NCI-H1694 (cell line): ENCODE measurements at places on chromosomes 3 and 15.

DNA sequence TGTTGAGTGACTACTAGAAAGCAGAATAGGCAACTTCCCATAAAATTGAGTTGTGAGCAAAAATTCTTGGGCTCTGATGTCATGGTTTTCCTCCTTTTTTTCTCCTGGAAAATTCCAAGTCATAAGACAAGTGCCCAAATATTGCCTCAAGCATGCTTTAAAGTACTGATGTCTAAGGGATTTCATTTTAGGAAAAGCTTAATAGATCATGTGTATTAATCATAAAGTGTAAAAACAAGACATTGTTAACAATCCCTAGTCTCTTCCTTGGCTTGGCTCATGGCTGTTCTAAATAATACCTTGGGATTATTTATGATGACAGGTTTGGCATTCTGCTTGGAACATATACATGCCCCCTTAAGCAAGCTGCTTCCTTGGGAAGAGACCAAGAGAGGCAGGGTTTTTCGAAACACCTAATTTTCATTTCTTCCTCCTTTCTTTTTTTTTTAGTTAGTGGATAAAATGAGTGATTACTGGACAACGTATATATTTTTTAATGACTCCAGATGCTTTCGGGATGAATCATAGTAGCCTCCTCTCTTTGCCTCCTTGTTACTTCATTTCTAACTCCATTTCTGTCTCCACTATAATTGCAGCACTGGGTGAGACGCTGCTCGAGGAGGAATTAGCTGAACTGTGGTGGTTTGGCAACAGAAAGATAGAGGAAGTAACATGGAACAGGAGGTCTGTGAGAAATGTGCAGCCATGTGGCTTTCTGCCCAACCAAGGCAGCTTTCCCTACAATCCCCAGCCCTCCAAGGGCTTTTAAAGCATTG is 104.9 kb downstream of the TPRG1 start:
- peak; percentile 17 for DNase-seq

DNA sequence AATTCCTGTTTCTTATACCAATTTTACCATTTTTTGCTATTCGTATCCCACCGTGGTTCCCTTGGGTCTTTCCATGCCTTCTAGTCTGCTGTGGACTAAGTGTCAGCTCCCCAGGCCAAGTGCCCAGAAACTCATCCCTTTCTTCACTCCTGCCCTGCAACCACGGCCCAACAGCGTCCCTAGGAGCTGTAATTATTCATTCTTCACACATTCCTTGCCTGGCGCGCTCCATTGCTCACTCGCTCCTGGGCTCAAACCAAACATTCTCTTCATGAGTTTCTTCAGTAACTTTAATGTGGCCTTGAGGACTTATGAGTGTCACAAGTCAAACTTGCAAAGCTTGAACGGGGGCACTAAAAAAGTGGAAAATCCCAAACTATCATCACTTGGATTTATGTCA is 15.7 kb downstream of the GABRB3 start:
- DNase-seq = no peak

- no peak for DNase-seq
These were observed 6.6 kb upstream of the ADGRG7 start for GRCh38 chr3:100602506-100603444.

- no peak for DNase-seq
These were observed 101.2 kb upstream of the MEX3B start for GRCh38 chr15:82146990-82147461.

DNA sequence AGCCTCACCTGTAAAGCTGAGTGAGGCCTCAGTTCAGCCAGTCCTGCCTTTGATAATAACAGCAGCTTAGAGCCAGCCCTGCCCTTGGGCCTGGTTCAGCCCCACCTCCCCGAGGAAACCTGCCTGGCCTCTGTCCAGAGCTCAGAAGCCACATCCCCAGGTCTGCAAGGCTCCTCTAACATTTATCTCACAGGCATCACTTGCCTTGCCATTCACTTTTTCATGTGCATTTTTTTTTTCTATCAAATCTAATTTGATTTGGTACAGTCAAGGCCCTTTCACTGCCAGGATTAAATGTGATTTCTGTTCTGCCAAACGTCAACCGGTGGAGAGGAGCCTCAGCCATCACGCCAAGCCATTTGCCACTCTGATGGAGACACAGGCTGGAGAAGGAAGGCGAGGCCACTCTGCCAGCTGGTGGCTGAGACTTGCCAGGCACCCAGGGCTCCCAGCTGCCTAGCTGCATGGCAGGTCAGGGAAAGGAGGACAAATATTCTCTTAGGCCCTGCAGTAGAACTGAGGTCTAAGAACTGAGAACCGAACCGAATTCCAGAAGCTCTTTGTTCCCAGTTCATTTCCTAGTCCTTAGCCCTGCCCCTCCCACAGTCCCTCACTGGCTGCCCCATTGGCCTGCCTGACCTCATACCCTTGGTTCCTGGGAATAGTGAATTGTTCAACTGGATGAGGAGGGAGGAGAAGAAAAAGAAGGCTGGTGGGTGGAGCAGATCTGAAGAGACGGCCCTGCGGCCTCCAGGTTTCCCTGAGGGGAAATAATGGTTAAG is 76.4 kb downstream of the SPSB4 start:
- peak; percentile 25 for DNase-seq

GRCh38 chr15:44720460-44721176 is 9.3 kb downstream of the B2M start:
- no peak for DNase-seq

DNA sequence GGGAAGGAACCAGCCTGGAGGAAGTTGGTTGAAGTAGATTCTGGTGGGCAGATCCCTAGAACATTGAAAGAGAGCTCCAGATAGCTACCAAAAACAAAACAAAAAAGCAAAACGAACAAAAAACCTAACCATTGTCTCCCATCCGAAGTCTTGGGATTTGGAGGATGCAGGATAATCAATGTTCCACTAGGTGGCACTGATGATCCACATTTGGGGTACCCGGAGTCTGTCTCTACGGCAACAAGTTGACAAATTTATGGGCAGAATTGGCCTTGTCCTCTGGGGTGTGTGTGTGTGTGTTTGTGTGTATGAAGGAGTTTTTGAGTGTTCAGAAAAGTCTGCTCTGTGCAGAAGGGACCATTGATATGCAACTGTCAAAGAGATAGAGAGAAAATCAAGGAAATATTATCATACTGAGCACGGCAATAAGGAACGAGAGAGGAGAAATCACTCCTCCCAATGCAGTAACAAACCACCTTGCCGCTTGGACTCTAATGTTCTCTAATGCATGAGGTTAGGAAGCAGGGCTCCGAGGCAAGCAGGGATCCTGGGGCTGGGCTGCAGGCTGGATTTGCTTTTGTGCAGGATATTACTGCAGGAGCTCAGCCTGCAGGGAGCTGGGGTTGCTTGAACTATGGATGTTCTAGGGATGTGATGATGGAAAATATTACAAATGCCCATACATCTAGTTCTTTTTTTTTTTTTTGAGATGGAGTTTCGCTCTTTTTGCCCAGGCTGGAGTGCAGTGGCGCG is 59.8 kb upstream of the KLHL25 start:
- peak; percentile 57 for DNase-seq

GRCh38 chr3:16897254-16897926 is 12.6 kb downstream of the PLCL2 start:
- peak; percentile 48 for DNase-seq

DNA sequence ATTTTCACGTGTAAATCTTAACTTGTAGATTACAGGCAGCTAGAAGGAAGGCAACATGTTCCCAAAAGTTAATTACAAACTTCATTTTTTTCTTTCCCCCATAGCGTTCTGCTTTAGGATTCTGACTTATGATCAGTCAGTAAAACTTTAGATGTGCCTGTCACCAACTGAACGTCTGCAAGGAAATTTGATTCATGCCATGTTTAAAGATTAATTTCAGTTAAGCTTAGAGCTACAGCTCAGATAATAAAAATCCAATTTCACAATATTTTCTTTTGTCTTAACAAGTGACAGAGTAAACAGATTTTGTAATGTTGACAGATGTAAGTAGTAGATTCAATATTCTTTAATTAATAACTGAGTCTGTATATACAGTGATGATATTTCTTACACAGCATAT is 253.1 kb downstream of the NFKBIZ start:
- DNase-seq = no peak

GRCh38 chr3:126518779-126519177 is 1.2 kb upstream of the UROC1 start:
- no peak for DNase-seq

- DNase-seq = no peak
These were observed 608 bp downstream of the SCN5A start for GRCh38 chr3:38648659-38649499.

- DNase-seq = no peak
These were observed 41.4 kb upstream of the TSEN2 start for GRCh38 chr3:12442654-12443501.

GRCh38 chr3:34504366-34504765 is 705.9 kb downstream of the PDCD6IP start:
- DNase-seq = no peak

DNA sequence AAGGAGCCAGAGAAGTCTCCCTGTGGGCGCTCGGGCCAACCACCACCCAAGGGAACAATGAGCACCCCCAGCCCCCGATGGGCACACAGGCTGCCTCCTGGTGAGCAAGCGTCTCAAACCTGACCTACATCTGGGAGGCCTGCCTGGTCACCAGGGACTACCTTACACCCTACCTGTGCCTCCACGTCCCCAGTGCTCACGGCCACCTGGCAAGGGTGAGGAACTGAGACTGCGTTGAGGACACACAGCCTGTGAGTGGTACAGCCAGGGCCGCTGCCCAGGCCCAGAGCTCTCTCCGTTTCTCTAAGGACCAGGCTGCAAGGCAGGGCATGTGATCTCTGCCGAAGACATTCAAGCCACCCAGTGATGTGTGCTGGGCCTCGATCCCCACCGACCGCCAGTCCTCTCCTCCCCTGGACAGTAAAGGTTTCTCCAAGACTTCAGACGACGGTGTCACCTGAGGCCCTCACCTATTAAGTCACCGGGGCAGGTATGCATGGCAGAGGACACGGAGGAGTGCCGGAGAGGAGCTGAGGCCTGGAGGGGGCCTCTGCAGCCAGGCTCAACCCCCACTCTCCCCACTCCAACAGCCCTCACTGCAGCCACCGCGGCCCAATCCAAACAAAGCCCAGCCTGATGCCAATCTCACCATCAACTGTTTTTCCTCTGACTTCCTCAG is 2.8 kb downstream of the GOLGA8A start:
- DNase-seq = no peak

GRCh38 chr15:39130556-39131379 is 450.1 kb upstream of the THBS1 start:
- no peak for DNase-seq

GRCh38 chr15:68420186-68420684 is 11.7 kb downstream of the ITGA11 start:
- no peak for DNase-seq

GRCh38 chr15:44662478-44663409 is 718 bp downstream of the SPG11 start:
- DNase-seq = no peak

GRCh38 chr3:194440756-194441155 is 41.7 kb upstream of the GP5 start:
- no peak for DNase-seq

DNA sequence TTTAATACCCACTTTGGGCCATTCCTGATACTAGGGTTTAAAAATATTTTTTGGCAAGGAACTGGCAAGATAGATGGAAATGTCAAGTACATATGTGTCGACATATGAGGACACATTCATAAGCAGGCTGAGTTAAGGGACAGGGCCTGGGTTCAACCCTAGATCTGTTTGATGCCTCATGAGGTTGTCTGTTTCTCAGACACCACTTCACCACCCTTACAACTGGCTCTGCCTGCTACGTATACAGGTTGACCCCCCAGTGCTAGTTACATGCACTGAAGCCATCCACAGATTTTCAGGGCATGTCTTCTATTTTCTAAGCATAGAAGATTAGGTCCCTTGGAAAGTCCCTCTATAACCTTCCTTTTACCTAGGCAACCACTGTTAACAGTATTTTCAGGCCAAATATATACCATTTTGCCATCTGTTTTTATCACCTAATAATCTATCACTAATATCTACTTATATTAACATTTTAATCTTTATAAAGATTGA is 296.7 kb downstream of the PLCL2 start:
- no peak for DNase-seq

DNA sequence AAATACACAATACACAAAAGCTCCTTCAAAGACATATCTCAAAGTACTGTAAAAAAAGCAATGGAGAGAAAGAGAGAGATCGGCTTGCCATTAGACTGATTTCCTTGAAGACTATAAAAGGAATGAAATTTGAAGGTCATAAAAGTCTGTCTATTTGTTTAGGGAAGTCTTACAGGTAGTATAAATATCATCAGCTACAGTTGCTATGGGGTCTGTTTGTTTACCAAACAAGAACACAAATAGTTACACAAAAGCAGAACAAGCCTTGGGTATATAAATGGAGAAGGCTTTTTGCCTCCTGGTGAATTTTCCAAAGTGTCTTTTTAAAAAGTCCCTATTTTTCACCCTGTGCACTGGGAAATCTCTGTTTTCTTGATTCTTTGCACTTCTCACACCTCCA is 552.3 kb downstream of the FOXP1 start:
- DNase-seq = no peak

DNA sequence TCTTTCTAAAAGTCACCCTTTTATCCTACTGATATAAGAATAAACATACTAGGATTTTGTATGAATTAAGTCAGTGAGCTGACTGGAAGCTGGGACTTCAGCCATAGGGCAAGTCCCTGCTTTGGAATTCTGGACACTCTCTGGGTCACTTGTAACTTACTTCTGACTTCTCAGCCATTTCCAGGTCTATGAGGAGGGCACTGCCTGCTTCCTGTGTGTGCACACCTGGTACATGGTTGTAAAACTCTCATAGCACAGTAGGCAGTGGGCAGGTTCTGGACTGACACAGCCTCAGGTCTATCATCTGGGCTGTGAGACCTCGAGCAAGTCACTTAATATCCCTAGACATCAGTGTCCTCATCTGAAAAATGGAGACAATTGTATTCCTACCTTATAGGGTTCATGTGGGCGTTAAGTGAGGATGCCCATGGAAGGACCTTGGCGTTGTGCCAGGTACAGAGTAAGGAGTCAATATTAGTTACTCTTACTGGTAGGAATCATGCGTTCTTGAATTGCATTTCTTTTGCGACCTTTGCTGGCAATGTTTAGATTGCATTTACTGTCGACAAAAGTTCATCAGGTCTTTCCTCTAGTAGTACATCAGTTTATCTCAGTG is 27.5 kb upstream of the TGM5 start:
- no peak for DNase-seq

DNA sequence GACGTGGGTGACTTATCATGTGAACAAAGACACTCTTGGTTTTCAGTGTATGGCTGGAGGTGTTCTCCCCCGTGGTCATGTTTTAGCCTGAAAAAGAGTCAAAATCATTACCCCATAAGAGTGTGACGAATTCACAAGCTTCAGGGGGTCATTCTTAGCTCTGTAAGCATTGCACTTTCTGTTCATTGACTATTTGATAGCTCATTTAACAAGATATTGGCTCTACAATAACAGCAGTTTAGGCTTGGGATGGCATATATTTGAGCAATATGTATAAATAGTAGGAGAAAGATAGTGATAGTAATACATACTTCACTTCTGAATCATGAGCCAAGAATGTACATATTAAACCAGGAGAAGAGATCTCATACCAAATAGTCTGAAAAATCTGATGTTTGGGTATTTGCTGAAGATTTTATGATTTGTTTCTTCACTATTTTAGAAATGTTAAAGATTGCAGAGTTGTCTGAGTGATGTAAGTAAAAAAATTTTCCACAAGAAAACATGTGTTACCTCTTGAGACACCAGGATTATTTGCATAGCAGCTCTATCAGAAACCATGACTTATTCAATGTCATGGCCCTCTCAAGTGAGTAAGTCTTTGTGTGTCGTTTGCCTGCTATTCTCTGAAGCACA is 996.0 kb downstream of the OTOL1 start:
- DNase-seq = no peak

- DNase-seq = peak; percentile 49
These were observed 156.7 kb upstream of the MEF2A start for GRCh38 chr15:99409097-99409473.

GRCh38 chr15:42363487-42363886 is 4.2 kb downstream of the CAPN3 start:
- DNase-seq = no peak
